ENCODE measurements at places on chromosomes 2 and 18. TPM values are rescaled to one million over a fixed set of nuclear protein-coding genes. Genes with fewer than 3 reads are reported as not detected.

DNA sequence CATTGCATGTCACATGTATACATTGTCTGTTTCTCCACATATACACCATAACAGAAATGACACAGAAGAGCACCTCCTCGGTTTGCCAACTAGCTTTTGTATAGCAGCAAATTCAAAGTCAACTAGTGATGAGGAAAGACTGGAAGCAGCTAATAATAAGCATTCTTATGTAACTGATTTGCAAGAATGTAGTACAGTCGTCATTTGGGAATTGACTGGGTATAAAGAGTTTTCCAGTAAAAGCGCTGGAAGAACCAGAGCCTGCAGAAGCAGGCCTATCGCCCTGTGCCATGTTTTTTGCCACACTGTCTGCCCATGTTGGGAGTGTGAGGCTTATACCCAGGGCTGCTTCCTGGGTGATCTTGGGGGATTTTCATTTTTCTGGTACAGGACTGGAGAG lies 310.6 kb downstream of the GBX2 start:
- no peaks in the 10 kb centered on the region for H3K36me3 ChIP-seq
- DNase-seq, result no peak
- H3K27ac ChIP-seq, result no peak overlapping the region
- H3K4me3 ChIP-seq, result no peak overlapping the region
- H3K27me3 ChIP-seq, result peaks cover 7% of the 10 kb centered on the region
- no peaks in the 10 kb centered on the region for H3K4me1 ChIP-seq

GRCh38 chr2:177466337-177467195 lies 74.0 kb downstream of the AGPS start:
- no peak overlapping the region for H3K27ac ChIP-seq
- H3K4me3 ChIP-seq, result no peak overlapping the region
- H3K36me3 ChIP-seq, result peaks cover 14% of the 10 kb centered on the region
- no peaks in the 10 kb centered on the region for H3K4me1 ChIP-seq

The LOXL3 gene
- 3.1 TPM for total RNA-seq

The SKOR2 gene
- total RNA-seq, result 0.70 TPM

The ANO7 gene
- total RNA-seq, result 0.72 TPM

The RSAD2 gene
- 17.8 TPM for total RNA-seq

Data from activated T-cell treated with anti-CD3 and anti-CD28 coated beads, Interleukin-2, amount 50 U/mL, for 72 hours (primary cell).